SW480 (cell line): ENCODE measurements at places on chromosomes 5 and 9.

GRCh38 chr5:61010467-61011454, 65.8 kb downstream of the NDUFAF2 start:
- no peak for DNase-seq

- no peak for DNase-seq
Measured at GRCh38 chr9:131095666-131096268, 564 bp upstream of the AIF1L start.

DNA sequence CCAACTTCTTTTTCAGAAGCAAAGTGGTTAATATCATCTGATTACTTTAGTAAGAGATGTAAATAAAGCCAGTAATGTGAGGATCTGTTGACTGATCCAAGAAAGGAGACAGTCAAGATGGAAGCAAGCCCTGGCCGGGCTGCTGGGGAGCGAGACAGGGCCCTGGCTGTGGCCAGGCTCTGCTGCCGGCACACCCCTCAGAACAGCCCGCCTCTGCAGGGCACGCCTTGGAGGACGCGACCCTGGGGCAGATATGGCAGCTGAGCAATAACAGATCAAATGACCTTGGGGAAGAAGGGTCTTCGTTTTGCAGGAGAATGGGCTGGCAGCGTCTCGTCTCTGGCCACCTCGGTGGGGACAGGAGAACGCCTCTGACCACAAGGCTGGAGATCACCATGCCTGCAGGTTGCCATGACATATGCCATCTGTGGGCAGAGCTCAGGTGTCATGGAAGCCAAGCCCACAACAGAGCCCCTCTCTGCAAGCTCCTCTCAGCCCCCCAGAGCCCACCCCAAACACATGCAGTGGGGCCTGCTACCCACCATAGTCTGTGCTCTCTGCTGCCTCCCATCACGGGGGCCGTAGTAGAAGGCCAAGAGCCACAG, 206.5 kb downstream of the FANCC start:
- no peak for DNase-seq

DNA sequence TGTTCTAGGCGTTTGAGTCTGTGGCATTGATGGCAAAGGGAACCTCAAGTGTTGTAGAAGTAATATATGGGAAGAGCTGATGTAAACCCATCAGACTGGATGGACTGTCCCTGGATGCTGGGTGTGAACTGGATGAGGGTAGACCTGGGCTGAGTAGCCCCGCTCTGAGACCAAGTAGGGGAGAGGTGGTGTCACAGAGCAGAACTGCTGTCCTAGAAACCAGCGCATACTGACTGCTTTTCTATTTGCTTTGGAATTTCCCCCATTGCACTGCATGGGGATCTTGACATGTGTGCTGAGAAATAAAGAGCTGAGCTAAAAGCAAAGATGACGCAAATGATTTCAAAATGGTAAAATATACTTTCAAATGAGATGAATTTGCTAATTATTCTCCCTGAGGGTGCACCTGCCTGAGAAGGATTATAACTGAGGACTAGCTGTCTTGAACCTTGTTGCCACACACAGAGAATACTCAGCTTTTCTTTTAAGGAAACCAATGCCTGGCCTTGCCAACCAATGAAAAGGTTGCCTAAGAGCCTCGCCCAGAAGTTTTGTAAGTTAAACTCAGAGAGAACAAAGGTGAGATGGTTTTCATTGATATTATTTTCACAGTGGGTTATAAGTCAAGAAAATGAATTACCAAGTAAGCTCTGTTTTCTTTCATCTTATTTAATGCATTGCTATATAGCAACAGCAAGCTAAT, 44.8 kb downstream of the NIM1K start:
- no peak for DNase-seq

DNA sequence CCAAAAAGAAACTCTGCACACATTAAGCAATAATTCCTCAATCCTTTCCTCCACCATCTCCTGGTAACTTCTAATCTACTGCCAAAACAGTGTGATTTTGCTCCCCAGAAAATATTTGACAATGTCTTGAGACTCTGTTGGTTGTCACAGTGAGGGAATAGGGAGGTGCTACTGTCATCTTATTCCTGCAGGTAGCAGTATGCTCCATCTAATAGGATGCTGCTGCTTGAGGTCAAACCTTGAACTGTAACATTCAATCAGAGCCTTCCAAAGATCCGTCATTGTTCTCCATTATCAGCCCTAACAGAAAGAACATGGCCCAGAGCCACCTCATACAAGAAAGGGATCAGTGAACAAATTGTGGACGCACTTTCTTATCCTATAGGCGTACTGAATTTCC, 514.7 kb upstream of the GRIN3A start:
- DNase-seq: no peak

- DNase-seq: no peak
Measured at GRCh38 chr5:136082390-136083193, 50.1 kb upstream of the SMAD5 start.

- DNase-seq: no peak
Measured at GRCh38 chr9:131015876-131016397, 7.0 kb downstream of the LAMC3 start.

DNA sequence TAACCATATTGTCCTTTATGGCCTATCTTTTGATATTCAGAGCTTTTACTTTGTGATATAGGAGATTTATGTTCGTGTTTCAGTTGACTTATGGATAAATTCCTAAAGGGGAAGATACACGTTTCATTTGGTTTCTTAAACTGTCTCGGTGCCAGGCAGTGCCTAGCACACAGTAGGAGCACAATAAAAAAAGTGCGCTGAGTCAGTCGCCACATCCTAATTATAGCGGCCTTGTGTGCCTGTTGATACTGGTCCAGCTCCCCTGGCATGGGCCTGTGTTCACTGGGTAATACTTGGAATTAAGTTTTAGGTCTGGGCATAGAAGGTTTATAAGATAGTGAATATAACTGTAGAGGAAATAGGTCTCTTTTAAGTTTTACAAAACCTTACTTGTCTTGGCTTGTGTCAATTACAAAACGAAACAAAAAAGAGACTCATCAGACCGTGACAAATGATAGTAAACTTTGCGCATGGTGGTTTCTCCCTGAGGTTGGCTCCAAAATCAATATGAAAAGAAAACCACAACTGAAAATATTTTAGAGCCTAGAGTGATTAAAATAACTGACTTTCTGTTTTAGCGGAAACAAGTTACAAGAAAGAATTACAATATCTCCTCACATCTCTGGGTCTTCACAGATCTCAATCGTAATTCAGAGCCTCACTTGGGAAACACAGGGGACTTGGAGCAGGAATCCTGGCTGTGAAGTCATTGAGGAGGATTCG, 84.8 kb downstream of the MVB12B start:
- DNase-seq: peak; percentile 37

- DNase-seq: no peak
Measured at GRCh38 chr5:81249240-81249639, 16.1 kb downstream of the CKMT2 start.

DNA sequence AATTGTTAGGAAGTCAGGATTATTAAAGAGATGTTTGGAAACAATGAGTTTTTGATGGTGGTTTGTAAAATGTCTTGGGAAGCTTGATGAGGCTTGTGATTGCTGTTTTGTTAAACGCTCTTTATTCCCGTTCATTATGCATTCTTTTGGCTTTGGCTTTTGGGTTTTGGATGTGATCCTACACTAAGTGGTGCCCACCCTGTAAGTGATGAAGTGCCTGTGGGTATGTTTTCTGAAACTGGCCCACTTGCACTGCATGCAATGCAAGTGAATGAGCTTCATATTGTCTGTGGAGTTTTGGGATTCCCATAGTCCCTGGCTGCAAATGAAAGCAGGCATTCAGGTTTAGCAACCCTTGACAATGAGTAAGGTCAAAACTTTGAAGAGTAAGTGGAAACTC, 1035.5 kb upstream of the WWC1 start:
- no peak for DNase-seq

DNA sequence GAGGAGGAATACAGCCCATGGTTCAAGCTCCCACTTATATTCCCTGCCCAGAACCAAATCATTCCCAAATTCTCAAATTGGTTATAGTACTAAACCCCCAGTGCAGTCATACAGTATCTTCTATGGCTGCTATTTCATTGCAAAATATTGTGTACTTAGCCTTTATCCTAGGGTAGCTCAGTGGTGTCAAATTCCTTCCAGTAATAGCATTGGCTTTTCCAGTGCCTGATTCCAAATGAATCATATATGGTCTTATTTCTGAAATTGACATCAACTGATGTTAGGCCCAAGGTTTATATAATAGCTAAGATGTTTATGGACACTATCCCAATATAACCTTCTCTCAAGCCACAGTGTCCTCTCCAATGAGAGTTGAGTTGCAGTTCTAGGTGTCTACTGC, 256.7 kb downstream of the NDUFS4 start:
- no peak for DNase-seq
